ENCODE measurements at places on chromosomes 12 and 14. TPM values are rescaled to one million over a fixed set of nuclear protein-coding genes. Genes with fewer than 3 reads are reported as not detected.

Gene GPR162
- 1.1 TPM for total RNA-seq

Gene FAM222A
- 5.1 TPM for total RNA-seq

Gene P2RX2
- not detected for total RNA-seq

Gene TRMT5
- total RNA-seq, result 15.3 TPM

Gene FBLN5
- total RNA-seq, result 3.3 TPM
